Activated CD4-positive, alpha-beta T cell treated with anti-CD3 and anti-CD28 coated beads, Interleukin-2, amount 10 ng/mL, durations not matched to agents 24 days and 14 days (primary cell): ENCODE measurements at places on chromosomes 3 and 15. TPM values are rescaled to one million over a fixed set of nuclear protein-coding genes. Genes with fewer than 3 reads are reported as not detected.

Gene ATP10A
- 42.7 and 48.0 TPM in 2 replicates for total RNA-seq

Gene MYRIP
- not detected in 2 replicates for total RNA-seq

Gene CTXN2
- 0.07 TPM in 1 of 2 replicates, not detected in the other for total RNA-seq

Gene CPA3
- not detected in 2 replicates for total RNA-seq

Gene LMLN
- 5.5 and 5.9 TPM in 2 replicates for total RNA-seq

Gene SLC24A5
- total RNA-seq, result not detected in 2 replicates

Gene WDR76
- total RNA-seq, result 76.6 and 80.4 TPM in 2 replicates

Gene TMIE
- total RNA-seq, result 0.19 TPM in 1 of 2 replicates, not detected in the other

Gene RASL12
- not detected in 2 replicates for total RNA-seq

Gene P2RY14
- 2.5 and 3.0 TPM in 2 replicates for total RNA-seq

Gene FHIT
- 23.8 and 27.7 TPM in 2 replicates for total RNA-seq

Gene ABI3BP
- total RNA-seq, result not detected in 2 replicates

Gene TLR9
- 0.17 and 0.42 TPM in 2 replicates for total RNA-seq

Gene PIGZ
- total RNA-seq, result 1.7 and 1.9 TPM in 2 replicates

Gene SNX22
- 0.96 and 1.1 TPM in 2 replicates for total RNA-seq

Gene TGM5
- 0.07 TPM in 1 of 2 replicates, not detected in the other for total RNA-seq

Gene PPCDC
- 21.4 and 24.5 TPM in 2 replicates for total RNA-seq

Gene ITGA11
- 2.1 and 3.1 TPM in 2 replicates for total RNA-seq

Gene DZIP3
- total RNA-seq, result 4.1 and 4.7 TPM in 2 replicates

Gene COLQ
- total RNA-seq, result 1.7 TPM in 2 replicates

Gene ERC2
- 0.19 TPM in 1 of 2 replicates, not detected in the other for total RNA-seq

Gene ADAMTS9
- total RNA-seq, result not detected in 2 replicates

Gene CPLX3
- 0.09 TPM in 2 replicates for total RNA-seq

Gene C2CD4A
- 0.05 and 0.24 TPM in 2 replicates for total RNA-seq

Gene P2RY1
- 0.77 and 0.92 TPM in 2 replicates for total RNA-seq

Gene CSPG5
- 1.7 and 2.0 TPM in 2 replicates for total RNA-seq

Gene GPR149
- not detected in 2 replicates for total RNA-seq

Gene SLC7A14
- total RNA-seq, result not detected in 2 replicates

Gene RHOA
- total RNA-seq, result 381 and 391 TPM in 2 replicates
